Glomerular endothelial cell (primary cell): ENCODE measurements at places on chromosomes 3 and 15. TPM values are rescaled to one million over a fixed set of nuclear protein-coding genes. Genes with fewer than 3 reads are reported as not detected.

- no peak for DNase-seq
Measured at GRCh38 chr3:88809993-88810392, 297.4 kb upstream of the EPHA3 start.

The KIAA1143 gene
- 16.7 and 18.1 TPM in 2 replicates for total RNA-seq

The B2M gene
- total RNA-seq: 3,781 and 4,884 TPM in 2 replicates

The C3orf18 gene
- total RNA-seq: 4.2 and 4.8 TPM in 2 replicates

- no peak for DNase-seq
Measured at GRCh38 chr15:51755790-51756189, 4.4 kb downstream of the TMOD2 start.

DNA sequence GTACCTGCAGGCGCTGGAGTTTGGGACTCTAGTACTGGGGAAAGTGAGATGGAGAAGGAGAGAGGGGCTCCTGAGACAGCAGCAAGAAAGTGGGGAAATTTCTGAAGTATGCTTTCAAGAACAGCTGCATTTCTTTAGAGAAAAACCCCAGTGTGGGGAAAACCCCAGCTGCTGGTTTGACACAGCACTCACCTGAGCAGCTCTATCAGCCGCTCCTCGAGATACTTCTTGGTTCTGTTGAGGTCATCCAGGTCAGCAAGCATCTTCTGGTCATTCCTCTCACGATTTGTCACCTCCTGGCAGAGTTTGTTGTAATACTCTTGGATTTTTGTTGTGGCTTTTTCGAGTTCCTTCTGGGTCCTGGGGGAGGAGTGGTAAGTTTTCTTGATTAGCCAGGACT lies 18.8 kb downstream of the CXCR6 start:
- no peak for DNase-seq

DNA sequence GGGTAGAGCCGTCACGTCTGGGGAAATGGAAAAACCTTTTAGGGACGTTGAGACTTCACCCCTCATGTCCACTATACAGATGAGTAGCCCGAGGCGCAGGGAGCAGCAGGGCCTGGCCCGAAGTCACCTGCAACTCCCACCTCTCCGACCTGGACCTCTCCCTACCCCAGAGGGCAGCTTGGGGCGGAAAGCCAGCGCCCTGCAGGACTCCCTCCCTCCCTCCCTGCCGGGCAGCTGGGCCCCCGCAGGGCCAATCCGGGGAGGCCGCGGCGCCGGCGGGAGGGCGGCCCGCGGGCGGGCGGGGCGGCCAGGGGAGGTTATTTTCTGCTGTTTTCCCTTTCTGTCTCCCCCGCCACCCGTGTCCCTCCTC lies 2.0 kb downstream of the WNT7A start:
- DNase-seq: no peak

The GRK7 gene
- total RNA-seq: not detected in 2 replicates

DNA sequence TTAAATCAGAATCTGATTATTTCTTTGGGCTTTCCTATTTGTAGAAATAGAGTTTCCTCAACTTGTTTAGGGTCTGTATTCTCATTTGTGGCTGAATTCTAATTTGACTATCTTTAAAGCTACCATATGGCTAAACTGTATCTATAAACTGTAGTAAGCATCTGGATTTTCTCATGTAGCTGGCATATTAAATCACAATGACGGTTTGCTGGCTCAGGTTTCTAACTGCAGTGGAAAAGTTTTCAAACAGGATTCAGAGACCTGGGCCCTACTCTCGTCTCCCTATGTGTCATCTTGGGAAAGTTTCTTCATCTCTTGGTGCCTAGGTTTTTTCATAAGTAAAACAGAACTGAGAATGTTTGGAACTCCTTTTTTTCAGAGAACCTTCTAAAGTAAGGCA lies 68.3 kb downstream of the GALK2 start:
- DNase-seq: no peak

The ATP13A4 gene
- total RNA-seq: 0.34 TPM in 1 of 2 replicates, not detected in the other

- DNase-seq: no peak
Measured at GRCh38 chr3:128263946-128264345, 110.7 kb downstream of the EEFSEC start.

The ANKUB1 gene
- total RNA-seq: not detected in 2 replicates

DNA sequence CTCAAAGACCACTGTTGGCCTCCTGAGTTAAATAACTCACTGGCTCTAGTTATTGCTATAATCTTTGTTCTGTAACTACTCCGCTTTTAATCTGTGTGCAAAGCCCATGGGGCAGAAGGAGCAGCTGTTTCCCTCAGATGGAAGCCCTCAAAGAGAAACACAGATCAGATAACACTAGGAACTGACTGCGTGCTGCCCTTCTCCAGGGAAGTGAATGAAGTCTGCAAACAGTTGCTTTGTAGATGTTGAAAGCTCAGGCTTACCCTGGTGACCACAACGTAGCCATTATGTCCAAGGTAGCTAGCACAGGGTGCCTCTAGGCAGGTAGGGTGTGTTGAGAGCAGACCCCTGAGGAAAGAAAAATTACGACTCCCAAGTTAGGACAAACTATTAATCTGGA lies 152.3 kb upstream of the STAC start:
- no peak for DNase-seq

DNA sequence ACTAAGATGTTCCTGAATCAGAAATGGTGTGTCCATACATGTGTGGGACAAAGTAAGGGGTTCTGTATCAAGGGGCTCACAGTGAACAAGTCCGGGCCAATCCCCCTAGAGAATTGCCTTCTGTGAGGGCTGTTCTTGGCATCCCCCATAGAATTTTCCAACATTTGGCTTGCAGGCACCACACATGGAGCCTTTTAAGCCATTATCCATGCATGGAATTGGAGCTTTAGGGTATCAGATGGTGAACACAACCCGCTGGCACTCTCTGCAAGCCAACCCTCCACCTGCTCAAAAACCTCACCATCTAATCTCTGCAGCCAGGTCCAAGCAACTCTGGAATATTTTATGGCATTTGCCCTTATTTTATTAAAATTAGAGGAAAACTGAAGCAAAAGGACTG lies 278.7 kb downstream of the ERC2 start:
- DNase-seq: no peak

DNA sequence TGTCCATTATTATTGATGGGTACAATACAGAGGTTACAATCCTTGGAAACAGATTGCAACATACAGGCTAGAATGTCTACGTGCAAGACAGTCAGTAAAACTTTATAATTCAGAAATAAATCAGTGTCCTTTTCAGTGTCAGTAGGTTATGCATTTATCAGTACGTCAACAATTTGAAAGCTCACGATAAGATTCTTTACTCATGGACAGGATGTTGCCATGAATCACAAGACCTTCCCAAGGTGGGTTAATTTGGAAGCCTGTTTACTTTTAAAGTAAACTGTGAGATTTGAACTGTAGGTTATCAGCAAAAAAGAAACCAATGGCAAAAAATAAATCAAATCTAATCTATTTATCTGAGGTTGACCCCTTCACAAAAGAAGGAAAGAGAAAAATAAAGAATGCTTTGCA lies 243.9 kb upstream of the AGTR1 start:
- DNase-seq: no peak

DNA sequence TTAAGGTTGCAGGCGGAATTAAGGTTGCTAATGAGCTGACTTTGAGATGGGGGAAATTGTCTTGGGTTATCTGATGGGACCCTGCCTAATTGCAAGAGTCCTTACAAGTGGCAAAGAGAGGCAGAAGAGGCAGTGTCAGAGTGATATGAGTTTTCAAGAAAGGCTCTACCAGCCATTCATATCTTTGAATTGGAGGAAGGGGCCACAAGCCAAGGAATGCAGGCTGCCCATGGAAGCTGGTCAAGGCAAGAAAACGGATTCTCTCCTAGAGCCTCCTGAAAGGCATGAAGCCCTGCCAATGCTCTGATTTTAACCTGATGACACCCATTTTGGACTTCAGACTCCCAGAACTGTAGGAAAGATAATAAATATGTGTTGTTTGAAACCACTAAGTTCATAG lies 20.6 kb upstream of the SMAD6 start:
- no peak for DNase-seq

DNA sequence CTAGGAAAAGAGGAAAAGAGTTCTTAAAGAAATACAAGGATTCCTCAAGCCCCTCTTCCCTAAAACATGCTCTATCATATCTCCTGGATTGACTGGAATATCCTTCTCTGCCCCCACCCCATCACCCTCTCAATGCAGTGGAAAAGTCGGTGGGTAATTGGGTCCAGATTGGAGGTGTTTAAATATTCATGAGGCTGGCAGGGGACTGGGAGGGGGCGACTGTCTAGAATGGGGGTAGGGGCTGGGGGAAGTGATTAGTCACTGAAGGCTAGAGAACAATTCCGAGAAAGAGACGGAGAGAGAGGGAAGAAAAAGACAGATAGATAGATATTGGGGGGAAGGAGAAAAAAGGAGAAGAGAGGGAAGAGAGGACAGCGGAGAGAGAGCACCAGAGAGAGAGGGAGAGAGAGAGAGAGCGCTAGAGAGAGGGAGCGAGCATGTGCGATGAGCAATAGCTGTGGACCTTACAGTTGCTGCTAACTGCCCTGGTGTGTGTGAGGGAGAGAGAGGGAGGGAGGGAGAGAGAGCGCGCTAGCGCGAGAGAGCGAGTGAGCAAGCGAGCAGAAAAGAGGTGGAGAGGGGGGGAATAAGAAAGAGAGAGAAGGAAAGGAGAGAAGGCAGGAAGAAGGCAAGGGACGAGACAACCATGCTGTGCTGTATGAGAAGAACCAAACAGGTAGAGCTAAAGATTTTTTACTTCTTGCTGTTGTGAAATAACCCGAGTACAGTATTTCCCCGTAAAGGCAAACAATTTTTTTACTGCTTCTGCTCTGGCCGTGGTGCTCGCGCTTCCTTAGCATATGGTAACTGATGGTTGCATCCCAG lies at the start of gene GAP43:
TSS of gene GAP43 (plus strand) at position 467 of the 825 bp plus-strand sequence. CDS start at position 647, 180 bp downstream.
- no peak for DNase-seq

The CHRM5 gene
- total RNA-seq: not detected in 2 replicates

DNA sequence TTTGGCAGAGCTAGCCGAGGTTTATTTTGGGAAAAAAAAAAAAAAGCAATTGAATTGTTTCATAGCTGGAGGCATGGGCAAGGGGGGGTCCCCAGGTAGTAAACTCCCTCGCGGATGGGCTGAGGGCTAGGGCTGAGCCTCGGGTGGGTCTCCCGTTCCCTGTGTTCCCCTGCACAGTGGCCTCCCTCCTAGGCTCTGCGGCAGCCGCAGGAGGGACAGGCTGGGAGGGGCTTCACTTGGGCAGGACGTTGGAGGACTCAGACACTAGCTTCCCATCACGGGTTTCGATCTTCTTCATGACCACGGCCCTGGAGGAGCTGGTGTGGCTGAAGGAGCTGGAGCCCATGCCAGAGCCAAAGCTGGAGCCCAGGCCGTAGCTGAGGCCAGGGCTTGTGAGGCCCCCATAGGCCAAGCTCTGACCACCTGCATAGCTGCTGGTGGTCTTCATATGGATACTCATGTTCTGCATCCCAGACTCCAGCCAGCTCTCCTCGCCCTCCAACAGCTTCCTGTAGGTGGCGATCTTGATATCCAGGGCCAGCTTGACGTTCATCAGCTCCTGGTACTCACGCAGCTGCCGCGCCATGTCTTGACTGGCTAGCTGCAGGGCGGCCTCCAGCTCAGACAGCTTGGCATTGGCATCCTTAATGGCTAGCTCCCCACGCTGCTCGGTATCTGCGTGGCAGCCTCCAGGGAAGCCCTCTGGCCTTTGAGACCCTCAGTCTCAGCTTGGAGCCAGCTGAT lies 64.0 kb upstream of the CDAN1 start:
- DNase-seq: no peak

- no peak for DNase-seq
Measured at GRCh38 chr15:98977441-98977840, 30.2 kb downstream of the PGPEP1L start.

The ADGRG7 gene
- not detected in 2 replicates for total RNA-seq

The BMF gene
- 13.0 and 48.1 TPM in 2 replicates for total RNA-seq

The PP2D1 gene
- total RNA-seq: not detected in 2 replicates

The CHD2 gene
- total RNA-seq: 47.1 and 63.4 TPM in 2 replicates

DNA sequence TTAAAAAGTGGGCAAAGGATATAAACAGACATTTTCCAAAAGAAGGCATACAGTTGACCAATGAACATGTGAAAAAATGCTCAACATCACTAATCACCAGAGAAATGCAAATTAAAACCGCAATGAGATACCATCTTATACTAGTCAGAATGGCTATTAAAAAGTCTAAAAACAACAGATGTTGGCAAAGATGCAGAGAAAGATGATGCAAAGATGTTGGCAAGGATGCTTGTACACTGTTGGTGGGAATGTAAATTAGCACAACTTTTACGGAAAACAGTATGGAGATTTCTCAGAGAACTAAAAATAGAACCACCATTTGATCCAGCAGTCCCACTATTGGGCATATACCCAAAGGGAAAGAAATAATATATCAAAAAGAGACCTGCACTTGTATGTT lies 53.5 kb downstream of the TLNRD1 start:
- DNase-seq: no peak

GRCh38 chr3:190096345-190096744 lies 24.4 kb downstream of the P3H2 start:
- DNase-seq: no peak

DNA sequence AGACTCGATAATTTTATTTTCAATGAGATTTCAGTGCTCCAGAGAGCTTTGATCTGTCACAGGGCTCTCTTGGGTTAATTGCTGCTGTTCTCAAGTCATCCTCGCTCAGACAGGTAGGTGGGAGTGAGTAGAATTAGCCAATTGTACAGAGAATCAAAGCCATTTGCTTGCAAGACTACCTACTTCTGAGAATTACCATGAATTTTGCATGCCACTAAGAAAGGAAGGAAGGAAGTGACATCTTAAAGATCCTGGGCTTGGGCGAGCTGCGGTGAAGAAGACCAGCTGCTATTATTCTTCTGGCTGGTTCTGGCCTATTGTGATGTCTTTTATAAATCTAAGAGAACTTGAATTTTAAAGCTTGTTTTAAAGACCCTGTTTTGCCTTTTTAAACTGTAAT lies 154.1 kb upstream of the LPP start:
- no peak for DNase-seq

The PLA2G4E gene
- not detected in 2 replicates for total RNA-seq

GRCh38 chr3:45055411-45056143 lies 29.5 kb downstream of the CLEC3B start:
- DNase-seq: no peak

GRCh38 chr3:46349484-46350261 lies 4.2 kb upstream of the CCR2 start:
- no peak for DNase-seq

GRCh38 chr3:7710284-7710683 lies 791.3 kb upstream of the LMCD1 start:
- DNase-seq: no peak

DNA sequence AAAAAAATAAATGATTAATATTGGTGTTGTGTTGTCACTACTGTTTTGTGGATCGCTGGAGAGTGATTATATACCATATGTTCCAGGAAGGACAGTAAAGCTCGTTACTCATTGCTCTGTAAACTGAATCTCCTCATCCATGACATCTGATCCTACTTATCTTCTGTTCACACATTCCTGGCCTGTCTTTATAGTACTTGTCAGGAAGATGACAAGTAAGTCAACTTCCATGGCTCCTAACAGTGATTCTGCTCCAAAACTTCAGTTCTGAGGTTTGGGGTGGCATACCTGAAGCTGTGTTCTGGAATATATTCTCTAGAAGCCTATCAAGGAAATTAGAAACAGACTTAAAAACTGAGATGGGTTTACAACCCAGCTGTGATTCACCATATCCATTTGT lies 288.9 kb downstream of the ZBBX start:
- DNase-seq: no peak

GRCh38 chr15:73694419-73694818 lies 10.2 kb downstream of the CD276 start:
- DNase-seq: no peak

- no peak for DNase-seq
Measured at GRCh38 chr15:61685534-61685933, 374.7 kb downstream of the VPS13C start.

The ADAMTS17 gene
- total RNA-seq: not detected in 2 replicates
